ENCODE measurements at places on chromosomes 1 and 21.
A peak's percentile ranks its signal among the peaks of the same experiment; 100 is the strongest.

DNA sequence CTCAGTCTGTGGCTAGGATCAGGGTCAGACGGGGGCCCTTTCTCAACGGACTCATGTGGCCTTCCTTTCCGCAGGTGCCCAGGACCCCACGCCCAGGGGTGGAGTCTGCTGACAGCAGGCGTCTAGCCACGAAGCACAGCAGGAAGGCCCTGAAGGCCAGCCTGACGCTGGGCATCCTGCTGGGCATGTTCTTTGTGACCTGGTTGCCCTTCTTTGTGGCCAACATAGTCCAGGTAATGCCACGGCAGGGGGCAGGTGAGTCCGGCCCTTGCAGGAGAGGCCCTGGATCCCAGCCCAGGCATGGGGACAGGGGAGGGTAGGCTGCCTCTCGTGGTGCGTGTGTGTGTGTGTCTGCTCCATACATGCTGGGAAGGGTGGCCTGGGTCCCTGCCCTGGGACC is 13.8 kb downstream of the HTR6 start:
- DNase-seq = no peak

GRCh38 chr1:178643831-178644230 is 81.2 kb upstream of the RALGPS2 start:
- no peak for DNase-seq

GRCh38 chr1:116794804-116795481 is 40.7 kb downstream of the CD2 start:
- no peak for DNase-seq

GRCh38 chr1:31426249-31426922 is 13.4 kb downstream of the SERINC2 start:
- no peak for DNase-seq

GRCh38 chr1:34163792-34164731 is 968 bp downstream of the CSMD2 start:
- DNase-seq = no peak

DNA sequence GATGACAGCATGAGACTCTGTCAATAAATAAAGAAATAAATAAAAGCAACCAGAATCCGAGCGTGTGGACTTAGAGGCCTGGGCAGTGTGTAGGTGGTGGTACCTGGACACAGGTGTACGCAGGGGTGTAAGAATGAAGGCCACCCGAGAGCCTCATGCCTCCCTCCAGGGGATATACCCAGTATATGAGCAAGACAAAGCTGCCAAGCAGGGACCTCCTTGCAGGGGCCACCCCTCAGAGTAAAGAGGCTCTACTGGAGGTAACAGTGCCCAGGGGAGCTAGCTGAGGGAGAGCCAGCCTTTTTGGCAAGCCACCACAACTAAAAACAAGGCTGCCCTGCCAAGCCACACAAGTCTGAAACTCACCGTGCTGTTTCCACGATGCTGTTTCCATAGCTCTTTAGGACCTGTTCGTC is 179.2 kb upstream of the RAB4A start:
- no peak for DNase-seq

- no peak for DNase-seq
Measured at GRCh38 chr21:19261731-19262376, 858.3 kb upstream of the TMPRSS15 start.

- DNase-seq = no peak
Measured at GRCh38 chr1:239426821-239427475, 40.6 kb downstream of the CHRM3 start.

DNA sequence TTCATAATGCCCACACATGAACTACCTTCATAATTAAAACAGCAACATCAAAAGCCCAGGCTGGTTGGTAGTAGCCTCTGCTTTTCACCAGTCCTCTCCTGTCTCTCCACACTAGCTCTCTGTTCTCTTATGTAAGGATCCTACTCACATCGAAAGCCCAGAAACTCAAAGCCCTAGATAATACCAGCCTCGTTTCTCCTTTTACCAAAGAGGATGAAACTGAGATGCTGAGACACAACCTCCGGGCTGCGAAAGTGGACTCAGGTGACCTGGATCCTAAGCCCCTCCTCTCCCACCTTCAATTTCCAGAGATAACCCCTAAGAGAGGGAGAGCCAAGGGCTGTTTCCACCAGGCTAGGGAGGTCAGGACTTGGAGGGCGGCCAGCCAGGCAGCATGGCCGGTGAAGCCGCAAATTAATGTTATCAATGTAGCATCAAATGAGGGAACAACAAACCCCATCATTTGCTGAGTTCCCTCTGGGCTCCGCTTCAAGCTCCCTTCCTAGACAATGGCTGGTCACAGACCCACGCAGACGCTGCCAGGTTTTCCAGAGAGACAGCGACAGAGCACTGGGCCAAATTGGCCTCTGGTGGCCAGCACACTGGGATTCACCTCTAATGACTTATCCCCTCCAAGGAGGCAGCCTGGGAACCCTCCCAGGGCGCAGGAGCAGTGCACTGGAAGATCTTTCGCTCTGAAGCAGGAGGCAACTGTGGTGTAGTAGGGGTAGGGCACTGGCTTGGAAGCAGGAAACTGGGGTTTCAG is 20.7 kb upstream of the STMN1 start:
- DNase-seq = no peak

DNA sequence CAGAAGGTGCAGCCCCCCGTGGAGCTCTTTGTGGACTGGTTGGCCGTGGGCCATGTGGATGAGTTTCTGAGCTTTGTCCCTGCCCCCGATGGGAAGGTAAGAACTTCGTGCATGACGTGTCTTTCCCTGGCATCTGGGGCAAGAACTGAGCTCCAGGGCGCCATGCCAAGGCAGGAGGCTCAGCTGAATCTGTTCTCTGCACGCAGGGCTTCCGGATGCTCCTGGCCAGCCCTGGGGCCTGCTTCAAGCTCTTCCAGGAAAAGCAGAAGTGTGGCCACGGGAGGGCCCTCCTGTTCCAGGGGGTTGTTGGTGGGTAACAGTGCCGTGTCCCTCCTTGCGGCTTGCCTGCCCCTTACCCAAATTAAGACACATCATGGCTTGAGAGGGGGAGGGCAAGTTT is 27.7 kb downstream of the PADI3 start:
- DNase-seq = no peak

GRCh38 chr1:232012773-232013386 is 386.3 kb downstream of the DISC1 start:
- no peak for DNase-seq

- no peak for DNase-seq
Measured at GRCh38 chr1:182608845-182609610, 4.8 kb upstream of the RGS16 start.

- no peak for DNase-seq
Measured at GRCh38 chr1:7940745-7941436, at the start of gene TNFRSF9. Gene TNFRSF9, minus strand, starts transcription at chr1:7940839. Its CDS starts 845 bp downstream, at chr1:7939994.

- DNase-seq = no peak
Measured at GRCh38 chr1:101013776-101014175, 11.8 kb downstream of the DPH5 start.

GRCh38 chr21:38599381-38599975 is 101.2 kb upstream of the ERG start:
- no peak for DNase-seq

- no peak for DNase-seq
Measured at GRCh38 chr1:31633117-31633516, 11.6 kb downstream of the PEF1 start.

GRCh38 chr1:6544831-6545230 is 9.5 kb downstream of the NOL9 start:
- DNase-seq = peak; percentile 37

DNA sequence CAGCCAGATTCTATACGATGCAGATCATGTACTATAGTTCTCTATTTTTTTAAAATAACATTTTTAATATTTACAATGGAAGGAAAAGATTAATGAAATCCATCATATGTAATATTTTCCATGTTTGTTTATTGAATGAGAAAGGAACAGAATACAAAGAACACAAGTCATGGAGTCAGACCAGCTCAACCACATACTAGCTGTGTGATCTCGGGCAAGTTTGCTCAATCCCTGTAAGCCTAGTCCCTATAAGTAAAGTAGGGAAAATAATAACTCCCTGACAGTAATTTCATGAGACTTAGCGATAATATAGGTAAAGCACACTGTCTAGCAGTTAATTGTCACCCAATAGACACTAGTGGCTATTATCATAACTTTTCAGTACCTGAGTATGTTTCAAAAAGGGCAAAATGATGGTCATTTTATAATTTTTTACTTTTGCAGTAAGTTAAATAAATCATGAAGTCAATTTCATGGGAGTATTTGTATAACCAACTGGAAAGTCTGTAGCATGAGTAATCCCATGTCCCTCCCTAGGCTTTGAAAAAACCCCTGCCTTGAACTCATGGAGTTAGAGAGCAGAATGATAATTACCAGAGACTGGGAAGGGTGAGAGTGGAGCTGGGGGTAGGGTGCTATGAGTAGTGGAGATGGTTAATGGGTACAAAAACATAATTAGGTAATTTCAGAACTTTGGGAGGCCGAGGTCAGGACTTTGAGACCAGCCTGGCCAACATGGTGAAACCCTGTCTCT is 37.0 kb upstream of the EPS15 start:
- no peak for DNase-seq

- no peak for DNase-seq
Measured at GRCh38 chr21:32765058-32765457, 6.5 kb downstream of the PAXBP1 start.
